ENCODE measurements at places on chromosomes 4 and X.

GRCh38 chr4:158682066-158682465 lies 10.0 kb downstream of the ETFDH start:
- no peak for DNase-seq

DNA sequence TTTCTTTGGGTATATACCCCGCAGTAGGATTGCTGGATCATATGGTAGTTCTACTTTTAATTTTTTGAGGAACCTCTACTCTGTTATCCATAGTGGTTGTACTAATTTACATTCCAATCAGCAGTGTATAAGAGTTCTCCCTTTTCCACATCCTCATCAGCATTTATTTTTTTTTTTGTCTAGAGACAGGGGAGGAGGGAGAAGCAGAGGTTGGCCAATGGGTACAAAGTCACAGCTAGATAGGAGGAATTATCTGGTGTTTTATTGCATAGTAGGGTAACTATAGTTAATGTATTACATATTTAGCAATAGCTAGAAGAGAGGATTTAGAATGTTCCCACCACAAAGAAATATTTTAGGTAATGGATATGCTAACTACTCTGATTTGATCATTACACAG lies 107.4 kb downstream of the TSPAN7 start:
- no peak for DNase-seq

DNA sequence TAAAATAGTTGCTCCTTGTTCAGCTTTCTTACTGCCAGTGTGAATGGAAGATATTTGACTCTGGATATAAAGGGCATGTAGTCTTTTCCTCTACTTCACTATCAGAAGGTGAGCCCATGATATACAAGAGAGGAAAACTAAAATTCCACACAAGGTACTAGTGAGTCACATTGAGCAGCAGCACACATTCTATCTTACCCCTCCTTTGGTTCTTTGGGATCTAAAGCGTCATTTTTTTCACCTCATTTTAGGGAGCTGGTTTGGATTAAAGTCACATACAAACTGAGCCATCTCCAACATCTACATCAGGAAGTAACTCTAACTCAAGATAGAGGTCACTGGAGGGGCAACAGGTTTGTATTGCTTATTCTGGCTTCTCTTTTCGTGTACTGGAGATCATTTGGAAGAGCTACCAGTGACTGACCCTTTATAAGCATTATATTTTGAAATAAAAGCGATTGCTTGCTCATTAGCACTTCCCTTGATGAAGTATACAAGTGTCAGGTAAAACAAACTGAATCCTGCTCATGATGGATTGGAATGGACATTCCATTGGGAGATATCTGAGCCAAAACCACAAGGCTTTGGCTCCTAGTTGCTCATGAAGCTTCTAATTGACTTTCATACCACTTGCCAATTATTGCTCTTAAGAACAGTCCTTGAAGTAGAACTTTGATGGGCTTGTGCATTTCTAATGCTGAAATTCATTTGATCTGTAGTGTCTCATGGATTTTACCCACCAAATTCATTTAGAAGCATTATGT lies 124.1 kb downstream of the SPCS3 start:
- no peak for DNase-seq

GRCh38 chr4:47557255-47557654 lies 72.2 kb downstream of the ATP10D start:
- DNase-seq, result no peak

GRCh38 chr4:41573502-41574001 lies 35.6 kb downstream of the LIMCH1 start:
- DNase-seq, result no peak

DNA sequence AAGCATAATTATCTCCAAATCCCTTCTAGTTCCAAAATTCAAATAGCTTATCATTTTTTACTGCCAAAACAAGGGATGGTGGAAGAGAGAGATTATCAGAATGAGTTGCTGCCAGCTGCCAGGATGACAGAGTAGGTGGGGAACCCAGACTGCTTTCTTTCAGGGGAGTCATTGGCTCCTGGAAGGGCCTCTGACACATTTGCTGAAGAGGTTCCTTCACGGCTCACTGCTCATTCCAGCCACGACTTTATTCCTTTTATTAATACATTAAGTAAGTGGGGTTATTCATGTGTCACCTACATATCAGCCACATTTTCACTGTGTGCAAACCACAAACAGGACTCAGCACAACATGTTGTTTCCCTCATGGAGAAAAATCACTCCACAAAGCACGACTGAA lies 12.7 kb upstream of the SMIM43 start:
- no peak for DNase-seq

- DNase-seq, result no peak
Measured at GRCh38 chr4:189463734-189464133, 476.9 kb upstream of the FRG1 start.

DNA sequence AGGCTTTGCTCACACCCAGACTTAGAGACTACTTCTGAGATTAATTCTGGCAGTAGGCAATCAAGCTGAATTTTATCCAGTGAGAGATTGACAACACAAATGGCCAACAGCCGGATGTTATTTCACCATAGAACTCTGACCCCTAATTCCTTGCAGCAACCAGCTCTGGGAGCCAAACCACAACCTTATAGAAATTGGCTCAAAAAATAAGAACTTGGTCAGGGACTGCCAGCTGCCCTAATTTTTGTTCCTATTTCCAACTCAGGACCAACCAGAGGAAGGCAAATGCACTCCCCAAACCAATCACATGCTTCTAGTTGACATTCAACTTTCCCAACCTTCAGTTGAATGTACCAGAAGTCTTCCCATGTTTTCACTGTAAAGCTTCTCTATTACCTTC lies 269.7 kb downstream of the HS3ST1 start:
- DNase-seq, result no peak

GRCh38 chrX:69068301-69069085 lies 96.8 kb downstream of the PJA1 start:
- DNase-seq, result no peak

All from activated CD4-positive, CD25-positive, alpha-beta regulatory T cell (primary cell).